ENCODE measurements at places on chromosomes 7 and 10. TPM values are rescaled to one million over a fixed set of nuclear protein-coding genes. Genes with fewer than 3 reads are reported as not detected.
A peak's percentile ranks its signal among the peaks of the same experiment; 100 is the strongest.

- DNase-seq: no peak
These were observed 33.1 kb upstream of the TBX20 start for GRCh38 chr7:35286986-35287385.

GRCh38 chr10:13913897-13914296 is 327.1 kb downstream of the PRPF18 start:
- DNase-seq: no peak

- no peak for DNase-seq
These were observed 1439.9 kb upstream of the CELF2 start for GRCh38 chr10:9577746-9578145.

DNA sequence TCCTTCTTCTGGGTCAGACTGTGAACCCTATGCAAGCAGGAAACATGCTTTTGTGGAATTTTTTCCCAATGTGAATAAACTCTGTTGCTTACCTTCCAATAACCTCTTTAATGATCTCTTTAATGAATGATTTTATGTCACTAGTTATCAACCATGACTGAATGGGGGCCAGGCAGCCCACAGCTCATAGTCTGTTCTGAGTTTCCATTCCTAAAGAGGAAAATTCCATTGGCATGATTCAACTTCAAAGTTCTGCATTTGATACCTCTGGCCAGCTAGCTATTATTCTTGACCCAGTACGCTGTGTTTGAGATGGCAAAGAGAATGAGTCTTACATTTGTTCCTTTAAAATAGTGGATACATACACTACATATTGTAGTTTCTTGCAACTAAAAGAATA is 867.8 kb upstream of the CELF2 start:
- DNase-seq: no peak

GRCh38 chr7:75638594-75639070 is 100.1 kb downstream of the HIP1 start:
- peak; percentile 26 for DNase-seq

- DNase-seq: no peak
These were observed 998.7 kb downstream of the LRMDA start for GRCh38 chr10:76430061-76430645.

GRCh38 chr10:125398270-125398669 is 237.9 kb upstream of the CTBP2 start:
- DNase-seq: no peak

DNA sequence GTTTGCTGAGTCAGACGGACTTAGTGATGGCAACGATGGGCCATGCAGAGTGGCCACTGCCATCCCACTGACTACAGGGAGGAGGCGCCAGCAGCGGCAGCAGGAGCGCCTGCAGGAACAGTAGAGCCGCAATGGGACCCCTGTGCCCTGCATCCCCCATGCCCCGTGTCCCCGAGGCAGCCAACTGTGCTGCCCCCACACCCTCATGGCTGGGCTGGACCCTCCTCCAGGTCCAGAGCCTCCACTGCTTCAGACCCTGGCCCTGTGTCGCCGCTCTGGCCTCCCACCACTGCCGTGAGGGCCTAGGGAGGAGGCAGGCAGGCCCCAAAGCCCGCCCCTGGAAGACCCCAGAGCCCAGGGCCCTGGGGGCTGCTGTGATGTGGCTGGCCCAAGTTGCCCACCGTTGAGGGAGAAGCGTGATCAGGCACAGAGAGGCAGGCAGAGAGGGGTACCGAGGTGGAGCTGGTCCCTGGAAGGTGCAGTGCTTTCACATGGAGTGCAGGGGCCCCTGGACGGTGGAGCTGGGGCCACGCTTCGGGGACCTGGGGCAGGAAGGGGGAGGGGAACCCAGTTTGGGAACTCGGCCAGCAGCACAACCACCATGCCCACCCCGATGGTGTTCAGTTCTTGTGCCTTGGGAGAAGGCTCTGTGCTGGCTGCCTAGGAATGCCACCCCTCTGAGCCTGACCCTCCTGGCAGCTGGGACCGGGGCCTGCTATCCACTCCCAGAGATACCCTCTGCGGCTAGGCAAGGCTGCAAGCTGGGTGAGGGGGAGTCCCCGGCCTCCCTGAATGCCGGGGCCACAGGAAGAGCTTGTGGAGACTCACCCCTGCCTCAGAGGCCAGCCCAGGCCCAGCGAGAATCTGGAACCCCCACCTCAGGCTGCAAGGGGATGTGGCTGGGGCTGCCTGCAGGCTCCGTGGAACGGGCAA is 32.6 kb downstream of the DKK1 start:
- no peak for DNase-seq

GRCh38 chr7:79786187-79786586 is 332.7 kb upstream of the MAGI2 start:
- DNase-seq: peak; percentile 7

GRCh38 chr7:76232698-76233097 is 31.0 kb downstream of the SRRM3 start:
- no peak for DNase-seq

GRCh38 chr7:75983471-75984129 is 10.8 kb downstream of the TMEM120A start:
- DNase-seq: no peak

The TAS2R5 gene
- 0.32 TPM for polyA plus RNA-seq

The OR2A1 gene
- not detected for polyA plus RNA-seq

The UCMA gene
- polyA plus RNA-seq: not detected
